Activated CD4-positive, alpha-beta memory T cell treated with anti-CD3 and anti-CD28 coated beads, Interleukin-2, amount 10 ng/mL, durations not matched to agents 7 days and 5 days (primary cell): ENCODE measurements at places on chromosomes 5 and 9.

GRCh38 chr9:122580360-122580759 is 2.8 kb downstream of the OR1L8 start:
- no peak for DNase-seq

DNA sequence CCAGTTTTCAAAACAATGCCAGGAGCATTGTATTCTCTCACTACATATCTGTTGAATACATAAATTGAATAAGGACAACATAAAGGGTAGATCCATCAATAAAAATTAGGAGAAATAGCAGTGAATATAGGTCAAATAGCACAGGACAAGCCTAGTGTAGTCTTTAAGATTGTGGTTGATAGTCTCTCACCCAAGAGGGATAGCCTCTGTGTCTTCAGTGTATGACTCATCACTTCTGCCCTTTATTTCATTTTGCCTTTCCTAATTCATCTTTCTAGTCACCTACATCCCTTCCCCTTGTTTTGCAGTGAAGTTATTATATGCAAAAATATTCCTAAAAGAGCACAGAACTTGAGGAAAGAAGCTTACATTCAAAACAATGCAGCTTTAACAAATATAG is 335.0 kb upstream of the TUSC1 start:
- no peak for DNase-seq

GRCh38 chr5:39100851-39101396 is 26.7 kb upstream of the RICTOR start:
- no peak for DNase-seq

GRCh38 chr5:109351988-109352864 is 57.5 kb downstream of the PJA2 start:
- no peak for DNase-seq

DNA sequence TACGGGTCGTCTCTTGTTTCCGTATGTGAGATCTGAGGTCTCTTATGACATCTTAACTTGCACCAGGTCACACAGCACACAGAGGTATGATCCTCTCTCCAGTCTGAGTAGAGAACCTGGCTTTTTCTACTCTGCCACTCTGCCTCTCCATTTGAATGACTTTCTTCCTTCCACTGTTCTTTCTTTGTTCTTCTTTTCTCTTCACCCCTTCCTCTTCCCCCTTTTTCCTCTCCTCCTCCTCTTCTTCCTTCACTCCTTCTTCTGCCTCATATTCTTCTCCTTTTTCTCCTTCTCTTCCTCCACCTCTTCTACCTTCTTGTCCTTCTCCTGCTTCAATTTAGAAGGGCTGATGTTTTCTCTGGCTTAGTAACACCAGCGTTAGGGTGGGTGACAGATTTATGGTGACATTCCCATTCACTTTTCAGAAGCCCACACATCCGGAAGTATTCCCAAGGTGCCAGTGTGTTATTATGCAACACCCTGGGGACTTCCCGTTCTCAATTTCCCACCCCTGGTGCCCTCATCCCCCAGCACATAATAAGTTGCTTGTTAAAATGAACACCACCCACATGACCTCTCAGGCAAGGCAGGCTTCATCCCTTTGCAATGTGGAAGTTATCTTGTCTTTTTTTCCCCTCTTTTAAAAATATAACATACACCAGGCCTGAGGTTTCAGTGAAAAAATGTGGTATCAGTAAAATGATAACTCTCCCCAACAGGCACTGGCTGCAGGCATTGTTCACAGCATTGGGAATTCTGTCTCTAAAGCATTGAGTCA is 122.0 kb downstream of the PAPPA start:
- no peak for DNase-seq

DNA sequence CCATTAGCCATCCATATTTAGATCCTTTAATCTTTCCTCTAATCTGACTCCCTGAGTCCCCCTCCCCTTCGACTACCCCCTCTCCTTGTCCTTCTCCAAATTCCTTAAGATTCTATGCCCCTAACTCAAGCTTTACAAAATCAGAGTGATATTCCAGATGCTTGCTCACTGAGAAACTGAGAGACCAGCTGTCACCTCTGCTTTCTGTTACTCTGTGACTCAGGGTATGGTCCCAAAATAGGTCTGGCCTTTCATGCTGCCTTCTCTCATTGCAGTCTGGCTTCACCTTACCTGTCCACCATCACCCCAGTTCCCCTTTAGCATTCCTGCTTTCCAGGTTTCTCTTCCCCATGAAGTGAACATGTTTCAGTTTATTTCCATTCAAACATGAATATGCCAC is 383.3 kb upstream of the SLC30A5 start:
- DNase-seq = no peak

- no peak for DNase-seq
Observed at GRCh38 chr9:75188756-75189155, 100.4 kb downstream of the OSTF1 start.

GRCh38 chr9:105281272-105281671 is 36.8 kb downstream of the SLC44A1 start:
- DNase-seq = no peak

DNA sequence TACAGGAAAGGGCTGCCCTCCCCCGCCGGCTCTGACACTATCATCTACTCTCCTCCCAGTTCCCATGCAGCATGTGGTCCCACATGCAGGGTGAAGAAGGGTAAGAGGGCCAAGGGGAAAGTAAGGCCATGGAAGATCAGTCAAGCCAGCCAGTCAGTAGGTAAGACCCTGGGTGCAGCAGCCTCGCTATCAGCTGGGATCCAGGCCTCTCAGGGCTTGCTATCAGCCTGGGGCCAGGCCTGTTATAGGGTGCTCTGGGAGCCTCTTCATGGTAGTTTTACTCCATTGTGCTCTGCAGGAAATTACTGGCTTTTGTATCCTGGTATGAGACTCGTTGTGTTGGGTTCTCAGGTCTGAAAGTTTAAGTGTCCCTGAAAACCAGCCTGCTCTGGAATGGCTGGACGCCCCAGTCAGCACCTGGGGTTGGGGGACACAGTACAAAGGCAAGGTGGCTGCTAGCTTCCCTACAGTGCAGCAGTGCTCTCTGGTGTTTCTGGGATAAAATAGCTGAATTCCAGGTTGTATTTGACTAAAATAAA is 21.4 kb downstream of the SLC22A4 start:
- DNase-seq = no peak

DNA sequence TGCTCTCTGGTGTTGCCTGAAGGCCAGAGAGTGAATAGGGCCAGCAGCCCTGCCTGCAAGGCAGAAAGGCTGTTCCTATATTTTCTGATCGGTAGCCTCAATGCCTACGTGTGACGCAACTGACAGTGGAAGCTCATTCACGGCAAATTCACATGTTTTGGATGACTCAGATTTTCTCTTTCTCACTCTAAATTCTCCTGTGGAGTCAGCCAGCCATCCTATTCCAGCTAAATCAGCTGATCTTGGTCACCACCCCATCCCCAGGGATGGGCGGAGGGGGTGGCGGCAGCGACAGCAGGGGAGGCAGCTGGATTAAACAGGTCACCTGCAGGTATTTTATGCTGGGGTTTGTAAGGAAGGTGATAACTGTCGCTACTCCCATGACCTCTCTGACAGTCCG is 52.3 kb downstream of the ZNF510 start:
- DNase-seq = no peak

DNA sequence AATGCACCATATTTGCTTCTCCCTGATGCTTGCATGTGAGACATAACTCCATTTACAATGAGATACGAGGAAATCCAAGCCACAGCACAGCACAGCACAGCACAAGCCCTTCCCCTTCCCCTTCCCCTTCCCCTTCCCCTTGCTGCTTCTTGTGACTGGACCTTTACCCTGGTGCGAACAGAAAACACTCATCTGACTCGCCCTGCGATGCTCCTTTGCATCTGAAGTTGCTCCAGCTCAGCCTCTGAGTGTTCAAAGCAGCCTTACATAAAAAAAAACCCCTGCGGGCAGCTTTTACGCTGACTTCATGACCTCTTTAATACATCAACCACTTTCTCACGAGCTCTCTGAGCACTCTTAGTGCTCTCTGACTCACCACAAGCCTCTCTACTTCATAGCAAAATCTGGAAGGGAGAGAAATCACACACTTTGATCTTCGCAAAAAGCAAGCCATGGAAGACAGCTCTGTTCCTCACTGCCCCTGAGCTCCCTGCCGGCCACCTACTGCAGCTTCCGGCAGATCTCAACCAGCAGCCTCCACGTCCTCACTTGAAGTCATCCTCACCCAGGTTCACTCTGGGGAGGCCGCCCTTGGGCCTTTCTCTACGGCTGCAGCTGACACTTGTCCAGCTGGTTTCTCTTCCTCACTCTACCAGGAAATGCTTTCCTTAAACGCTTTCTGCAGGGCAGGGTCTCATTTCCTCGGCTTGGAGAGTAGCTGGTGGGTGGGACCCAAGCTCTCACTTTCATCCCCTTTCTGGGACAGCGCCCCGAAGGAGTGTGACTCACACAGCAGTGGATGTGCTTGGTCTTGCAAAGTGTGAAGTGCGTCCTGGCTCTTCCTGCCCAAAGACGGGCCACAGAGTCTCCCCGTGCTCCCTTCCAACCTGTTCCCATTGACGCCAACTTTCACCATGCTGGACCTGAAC is 5.3 kb downstream of the SLC34A1 start:
- peak; percentile 64 for DNase-seq

DNA sequence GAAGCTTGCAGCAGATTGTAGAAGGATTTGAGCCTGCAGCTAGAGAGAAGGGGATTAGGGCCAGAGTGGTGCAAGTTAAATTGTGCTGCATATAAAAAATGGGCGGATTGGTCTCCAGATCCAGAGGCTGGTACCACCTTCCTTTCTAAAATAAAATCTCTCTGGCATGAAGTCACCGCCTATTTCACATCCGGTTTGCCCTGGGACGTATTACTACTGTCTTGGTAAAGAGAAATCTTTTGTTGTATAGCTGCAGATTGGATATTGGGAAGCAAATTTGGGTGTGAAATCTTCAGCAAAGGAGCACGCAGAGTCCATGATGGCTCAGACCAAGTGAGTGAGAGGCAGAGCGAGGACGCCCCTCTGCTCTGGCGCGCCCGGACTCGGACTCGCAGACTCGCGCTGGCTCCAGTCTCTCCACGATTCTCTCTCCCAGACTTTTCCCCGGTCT is at the start of gene GABRA1:
Gene GABRA1 (plus strand): TSS at position 180 of the 451 bp plus-strand sequence. CDS start 2,691 bp downstream, outside the sequence.
- no peak for DNase-seq

- DNase-seq = no peak
Observed at GRCh38 chr9:135213566-135213965, 126.1 kb downstream of the OLFM1 start.

DNA sequence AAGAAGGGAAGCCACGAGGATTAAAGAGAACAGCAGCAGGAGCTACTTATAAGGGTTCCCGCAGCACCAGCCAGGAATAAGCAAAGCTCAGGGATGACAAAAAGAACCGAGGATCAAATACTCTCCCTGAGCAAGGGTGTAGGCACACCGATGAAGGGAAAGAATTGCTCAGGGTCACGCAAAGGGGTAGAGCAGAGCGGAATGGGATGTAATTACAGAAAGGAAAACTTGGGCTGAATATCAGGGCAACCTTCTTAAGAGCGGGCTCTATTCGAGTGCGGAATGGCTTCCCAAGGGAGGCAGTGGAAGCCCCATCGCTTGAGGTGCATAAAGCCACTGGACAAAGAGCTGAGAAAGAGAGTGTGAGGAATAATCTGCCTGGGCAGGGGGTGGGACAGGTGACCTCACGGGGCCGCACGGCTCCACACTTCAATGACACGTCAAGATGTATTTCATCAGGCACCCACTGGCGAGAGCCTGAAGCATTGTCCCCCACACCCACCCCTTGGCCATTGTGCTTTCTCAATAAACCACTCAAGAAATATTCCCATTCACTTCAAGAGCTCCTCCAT is 162.2 kb downstream of the EBF1 start:
- DNase-seq = no peak

DNA sequence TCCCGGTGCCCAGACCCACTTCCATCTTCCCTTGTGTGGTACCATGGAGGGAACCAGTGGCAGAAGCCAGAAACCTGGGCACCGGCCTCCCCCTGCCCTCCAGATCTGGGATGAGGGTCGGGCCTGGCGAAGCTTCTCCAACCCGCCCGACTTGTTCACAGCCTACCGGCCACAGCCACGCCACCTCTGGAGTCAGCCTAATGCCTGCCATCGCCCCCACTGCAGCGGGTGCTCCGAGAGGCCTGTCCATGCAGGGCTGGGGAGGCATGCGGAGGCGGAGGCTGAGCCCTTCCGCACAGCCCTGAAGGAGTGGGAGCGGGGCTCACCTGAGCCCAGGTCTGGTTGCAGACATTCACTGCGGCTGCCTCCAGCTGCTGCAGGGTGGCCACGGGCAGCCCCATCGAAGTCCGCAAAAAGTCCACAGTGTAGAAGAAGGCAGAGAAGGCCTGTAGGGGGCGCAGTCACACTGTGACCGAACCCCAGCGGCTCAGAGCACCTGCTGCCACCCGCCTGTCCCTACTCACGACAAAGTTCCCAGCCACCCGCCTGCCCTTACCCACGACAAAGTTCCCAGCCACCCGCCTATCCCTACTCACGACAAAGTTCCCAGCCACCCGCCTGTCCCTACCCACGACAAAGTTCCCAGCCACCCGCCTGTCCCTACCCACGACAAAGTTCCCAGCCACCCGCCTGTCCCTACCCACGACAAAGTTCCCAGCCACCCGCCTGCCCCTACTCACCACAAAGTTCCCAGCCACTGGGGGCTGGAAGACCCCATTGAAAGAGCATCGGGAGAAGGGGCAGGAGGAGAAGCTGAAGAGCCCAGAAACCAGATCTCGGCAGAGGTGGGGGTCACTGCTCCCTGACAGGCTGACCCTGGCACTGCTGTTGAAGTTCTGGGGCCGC is 3.8 kb upstream of the NPDC1 start:
- peak; percentile 75 for DNase-seq

- no peak for DNase-seq
Observed at GRCh38 chr5:166576323-166576722, 1715.1 kb upstream of the WWC1 start.

DNA sequence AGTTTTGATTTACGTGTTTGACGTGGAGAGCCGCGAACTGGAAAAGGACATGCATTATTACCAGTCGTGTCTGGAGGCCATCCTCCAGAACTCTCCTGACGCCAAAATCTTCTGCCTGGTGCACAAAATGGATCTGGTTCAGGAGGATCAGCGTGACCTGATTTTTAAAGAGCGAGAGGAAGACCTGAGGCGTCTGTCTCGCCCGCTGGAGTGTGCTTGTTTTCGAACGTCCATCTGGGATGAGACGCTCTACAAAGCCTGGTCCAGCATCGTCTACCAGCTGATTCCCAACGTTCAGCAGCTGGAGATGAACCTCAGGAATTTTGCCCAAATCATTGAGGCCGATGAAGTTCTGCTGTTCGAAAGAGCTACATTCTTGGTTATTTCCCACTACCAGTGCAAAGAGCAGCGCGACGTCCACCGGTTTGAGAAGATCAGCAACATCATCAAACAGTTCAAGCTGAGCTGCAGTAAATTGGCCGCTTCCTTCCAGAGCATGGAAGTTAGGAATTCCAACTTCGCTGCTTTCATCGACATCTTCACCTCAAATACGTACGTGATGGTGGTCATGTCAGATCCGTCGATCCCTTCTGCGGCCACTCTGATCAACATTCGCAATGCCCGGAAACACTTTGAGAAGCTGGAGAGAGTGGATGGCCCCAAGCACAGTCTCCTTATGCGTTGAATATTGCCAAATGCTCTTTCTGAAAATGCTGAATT is 850 bp downstream of the RRAGA start:
- peak; percentile 25 for DNase-seq

- no peak for DNase-seq
Observed at GRCh38 chr9:77898864-77899263, 132.7 kb downstream of the GNAQ start.
